ENCODE measurements at places on chromosomes 11 and 22.
A peak's percentile ranks its signal among the peaks of the same experiment; 100 is the strongest.

- DNase-seq: peak; percentile 39
Measured at GRCh38 chr22:30390974-30391691, 3.9 kb upstream of the RNF215 start.

- DNase-seq: no peak
Measured at GRCh38 chr11:75148436-75148983, 2.4 kb upstream of the SLCO2B1 start.

DNA sequence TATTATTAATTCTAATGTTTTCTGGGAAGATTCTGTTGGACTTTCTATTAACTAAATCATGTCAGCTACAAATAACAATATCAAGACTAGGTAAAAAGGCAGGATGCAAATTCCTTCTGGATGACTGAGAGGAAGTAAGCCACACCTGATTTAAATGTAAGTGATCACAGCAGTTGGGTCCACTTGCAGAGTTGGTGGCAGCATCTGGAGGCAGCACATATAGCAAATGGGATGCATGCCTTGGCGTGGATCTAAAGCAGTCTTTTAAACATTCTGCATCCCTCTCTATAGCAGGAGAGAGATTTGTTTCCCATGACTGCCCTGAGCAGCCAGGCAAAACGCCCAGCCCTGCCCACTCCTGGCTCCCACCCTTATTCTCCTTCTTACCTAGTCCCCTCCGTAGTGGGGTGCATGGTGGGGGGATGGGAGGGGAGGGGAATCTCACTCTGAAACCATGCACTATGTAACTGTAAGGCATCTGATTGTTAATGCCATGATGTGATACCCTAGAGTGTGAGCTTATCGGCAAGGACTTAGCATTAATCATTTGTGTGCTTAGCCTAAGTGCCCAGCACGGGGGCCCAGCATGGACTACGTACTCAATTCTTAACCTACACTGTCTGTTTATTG, 130.3 kb downstream of the EFCAB6 start:
- DNase-seq: no peak

- DNase-seq: no peak
Measured at GRCh38 chr22:27144321-27144720, 486.9 kb downstream of the MIAT start.

GRCh38 chr11:5528495-5528894, 12.0 kb upstream of the UBQLNL start:
- DNase-seq: no peak

DNA sequence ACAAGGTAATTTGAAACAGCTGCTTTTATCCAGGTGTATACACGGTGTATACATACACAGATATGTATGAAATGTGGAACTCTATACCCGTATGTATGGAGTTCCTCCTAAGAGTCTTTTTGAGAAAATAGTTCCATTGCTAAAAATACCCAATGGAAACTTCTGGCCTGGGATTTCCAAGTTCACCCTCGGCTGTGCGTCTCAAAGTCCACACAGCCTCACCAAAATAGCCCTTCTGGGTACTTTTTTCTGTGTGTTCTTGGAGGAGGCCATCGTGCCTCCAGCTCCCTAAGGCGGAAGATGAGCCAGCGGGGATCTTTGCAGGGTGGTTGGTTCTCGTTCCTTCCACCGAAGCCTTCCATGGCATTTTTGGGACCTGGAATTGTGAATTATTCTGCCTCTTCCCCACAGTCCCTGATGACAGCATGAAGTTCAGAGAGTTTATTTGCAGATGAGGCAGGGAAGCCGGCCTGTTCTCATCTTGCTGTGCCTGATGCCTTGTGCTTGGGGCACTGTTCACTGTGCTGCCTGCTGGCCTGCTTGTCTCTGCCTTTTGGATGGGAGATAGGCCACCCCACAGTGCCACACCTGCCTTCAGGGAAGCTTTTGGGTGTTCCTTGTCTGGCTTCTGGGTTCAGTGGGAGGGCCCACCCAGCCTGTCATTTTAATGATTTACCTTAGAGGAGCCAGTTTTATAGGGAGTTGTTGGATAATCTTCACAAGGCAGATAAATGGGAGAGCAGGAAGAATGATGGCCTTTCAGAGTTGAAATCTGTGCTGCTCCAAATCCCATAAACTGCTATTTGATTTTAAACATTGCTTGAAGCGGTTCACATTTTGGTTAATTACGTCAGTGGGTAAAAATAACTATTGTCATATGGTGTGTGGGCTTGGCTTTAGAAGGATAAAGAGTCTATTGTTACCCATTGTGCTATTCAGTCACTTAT, 112.7 kb upstream of the OR4B1 start:
- DNase-seq: no peak

DNA sequence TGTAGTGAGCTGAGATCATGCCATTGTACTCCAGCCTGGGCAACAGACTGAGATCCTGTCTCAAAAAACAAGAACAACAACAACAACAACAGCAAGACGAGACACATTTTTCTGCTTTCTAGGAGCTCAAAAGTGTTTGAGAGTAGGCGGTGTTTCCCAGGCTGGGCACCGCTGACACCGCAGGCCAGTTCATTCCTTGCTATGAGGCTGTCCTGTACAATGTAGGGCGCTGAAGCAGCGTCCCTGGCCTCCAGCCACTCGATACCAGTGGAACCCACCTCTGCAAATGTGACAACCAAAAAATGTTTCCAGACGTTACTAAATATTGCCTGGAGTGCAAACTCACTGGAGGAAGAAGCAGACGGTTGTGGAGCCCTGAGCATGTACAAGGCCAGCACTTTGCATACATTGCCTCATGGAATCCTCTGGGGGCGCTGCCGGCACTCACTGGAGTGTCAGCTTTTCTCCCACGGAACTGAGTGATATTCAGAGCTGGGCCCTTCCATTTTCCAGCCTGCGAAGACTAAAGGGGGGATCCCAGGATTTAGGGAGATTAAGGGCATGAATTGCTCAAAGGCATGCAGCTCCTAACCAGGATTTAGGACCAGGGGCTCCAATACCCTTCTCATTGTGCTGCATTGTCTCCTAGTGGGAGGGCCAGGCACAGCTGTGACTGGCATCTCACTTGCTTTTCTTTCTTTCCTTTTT, 5.8 kb upstream of the MIEF1 start:
- DNase-seq: peak; percentile 72

Measured in NCI-H1092 (cell line).